ENCODE measurements at places on chromosomes 6 and 20.

DNA sequence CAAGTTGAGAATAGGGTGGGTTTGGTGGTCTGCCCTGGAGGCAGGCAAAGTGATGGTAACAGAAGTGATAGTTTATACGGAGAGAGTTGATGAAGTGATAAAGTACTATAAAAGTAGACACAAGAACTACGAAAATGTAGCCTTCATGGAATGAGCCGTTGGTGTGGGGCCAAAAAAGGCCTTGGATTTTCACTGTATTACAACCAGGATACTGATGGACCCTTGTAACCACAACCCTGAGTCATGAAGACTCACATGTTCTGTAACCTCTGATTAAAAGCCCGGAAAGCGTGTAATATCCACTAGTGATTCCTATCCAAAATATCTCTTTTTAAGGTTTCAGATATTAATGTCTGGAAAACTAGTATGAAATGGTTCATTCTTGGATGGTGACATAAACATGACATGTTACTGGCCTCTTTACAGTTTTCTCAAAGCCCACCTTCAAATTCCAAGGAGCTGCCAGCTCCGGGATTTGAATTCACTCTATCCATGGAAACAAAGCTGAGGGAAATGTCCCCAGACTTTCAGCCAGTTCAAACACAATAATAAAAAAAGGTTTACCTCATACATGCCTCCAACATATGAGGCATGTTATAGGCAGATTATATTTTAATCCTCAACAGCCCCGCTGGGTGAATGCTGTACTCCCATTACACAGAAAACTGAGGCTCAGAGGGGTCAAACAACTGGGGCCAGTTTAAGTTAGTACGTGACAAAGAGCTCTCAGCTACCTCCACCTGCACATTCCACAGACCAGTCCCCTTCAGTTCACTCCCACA, 55.4 kb downstream of the MRPL14 start:
- no peak for DNase-seq

DNA sequence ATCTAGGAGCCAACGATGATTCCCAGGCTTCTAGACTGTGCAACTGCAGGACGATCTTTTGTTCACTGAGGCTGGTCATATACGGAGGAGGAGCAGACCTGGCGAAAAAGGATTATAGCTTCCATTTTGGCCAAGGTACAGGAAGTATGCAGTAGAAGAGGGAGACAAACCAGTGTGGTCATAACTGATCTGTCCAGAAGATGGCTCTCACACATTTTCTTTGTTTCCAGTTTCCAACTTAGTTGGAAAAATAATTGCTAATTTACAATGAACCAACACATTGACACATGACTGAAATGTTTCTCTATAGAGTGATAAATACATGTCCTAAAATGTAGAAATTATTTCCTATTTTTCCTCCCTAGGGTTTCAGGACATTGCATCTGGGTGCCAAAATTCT, 364.1 kb upstream of the BTBD3 start:
- no peak for DNase-seq

GRCh38 chr6:6714118-6714897, 125.8 kb downstream of the LY86 start:
- no peak for DNase-seq

DNA sequence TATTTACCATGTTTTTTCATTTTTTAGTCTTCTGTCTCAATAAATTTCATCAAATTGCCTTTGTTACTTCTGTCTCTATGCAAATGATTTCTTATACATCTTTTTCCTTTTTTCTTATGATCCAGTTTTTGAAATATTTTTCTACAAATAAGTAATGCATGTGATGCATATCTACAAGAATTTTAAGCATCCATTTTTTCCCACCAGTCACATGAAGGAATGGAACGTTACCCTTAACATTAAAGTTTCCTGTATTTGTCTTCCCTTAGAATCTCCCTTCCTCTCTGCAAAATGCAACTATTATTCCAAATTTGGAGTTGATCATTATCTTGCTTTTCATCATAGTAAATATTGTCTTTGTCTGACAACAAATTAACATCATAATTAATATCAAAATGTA, 35.5 kb downstream of the PSMB9 start:
- no peak for DNase-seq
